ENCODE measurements at places on chromosomes 5 and 9. TPM values are rescaled to one million over a fixed set of nuclear protein-coding genes. Genes with fewer than 3 reads are reported as not detected.

- no peaks in the 10 kb centered on the region for H3K27me3 ChIP-seq
- H3K36me3 ChIP-seq: peaks cover 3% of the 10 kb centered on the region
- no peak overlapping the region for H3K4me3 ChIP-seq
- no peaks in the 10 kb centered on the region for H3K4me1 ChIP-seq
- no peak for DNase-seq
- H3K27ac ChIP-seq: no peak overlapping the region
Observed at GRCh38 chr5:80781356-80781755, 126.6 kb upstream of the DHFR start.

GRCh38 chr9:134500931-134501760 is 140.5 kb upstream of the COL5A1 start:
- H3K36me3 ChIP-seq: no peaks in the 10 kb centered on the region
- no peak overlapping the region for H3K27ac ChIP-seq
- peak; percentile 79 for DNase-seq
- H3K4me3 ChIP-seq: no peak overlapping the region

GRCh38 chr5:76517334-76517733 is 105.9 kb downstream of the F2RL2 start:
- H3K36me3 ChIP-seq: no peaks in the 10 kb centered on the region
- H3K4me3 ChIP-seq: no peak overlapping the region
- no peaks in the 10 kb centered on the region for H3K27me3 ChIP-seq

The TSSK1B gene
- total RNA-seq: not detected

- H3K36me3 ChIP-seq: no peaks in the 10 kb centered on the region
- H3K27ac ChIP-seq: no peak overlapping the region
Observed at GRCh38 chr9:32218100-32218767, 166.2 kb upstream of the ACO1 start.

GRCh38 chr9:114588210-114588609 is 641 bp downstream of the ATP6V1G1 start:
- H3K36me3 ChIP-seq: no peaks in the 10 kb centered on the region
- H3K27me3 ChIP-seq: no peaks in the 10 kb centered on the region
- peak overlapping the region; percentile 73 for H3K27ac ChIP-seq
- H3K4me1 ChIP-seq: peaks cover 2% of the 10 kb centered on the region
- peak overlapping the region; percentile 64 for H3K4me3 ChIP-seq

DNA sequence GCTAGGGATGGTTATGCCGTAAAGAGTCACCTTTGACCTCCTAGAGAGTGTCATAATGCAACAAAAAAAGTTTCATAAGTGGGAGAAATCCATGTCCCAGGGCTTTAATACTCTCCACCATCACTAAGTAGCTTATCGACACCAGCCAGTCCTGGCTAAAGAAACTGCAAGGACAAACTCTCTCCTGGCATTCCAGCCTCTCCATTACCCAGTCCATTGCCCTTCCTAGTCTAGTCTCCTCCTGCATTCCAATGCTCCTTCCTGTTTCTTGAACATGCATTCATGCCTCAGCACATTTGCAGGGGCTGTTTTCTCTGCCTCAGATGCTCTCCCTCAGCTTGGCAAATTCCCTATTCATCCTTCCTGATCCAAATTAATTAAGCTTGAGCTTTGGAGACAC is 364.1 kb downstream of the BRINP1 start:
- H3K4me1 ChIP-seq: no peaks in the 10 kb centered on the region
- H3K27ac ChIP-seq: peak overlapping the region; percentile 79

DNA sequence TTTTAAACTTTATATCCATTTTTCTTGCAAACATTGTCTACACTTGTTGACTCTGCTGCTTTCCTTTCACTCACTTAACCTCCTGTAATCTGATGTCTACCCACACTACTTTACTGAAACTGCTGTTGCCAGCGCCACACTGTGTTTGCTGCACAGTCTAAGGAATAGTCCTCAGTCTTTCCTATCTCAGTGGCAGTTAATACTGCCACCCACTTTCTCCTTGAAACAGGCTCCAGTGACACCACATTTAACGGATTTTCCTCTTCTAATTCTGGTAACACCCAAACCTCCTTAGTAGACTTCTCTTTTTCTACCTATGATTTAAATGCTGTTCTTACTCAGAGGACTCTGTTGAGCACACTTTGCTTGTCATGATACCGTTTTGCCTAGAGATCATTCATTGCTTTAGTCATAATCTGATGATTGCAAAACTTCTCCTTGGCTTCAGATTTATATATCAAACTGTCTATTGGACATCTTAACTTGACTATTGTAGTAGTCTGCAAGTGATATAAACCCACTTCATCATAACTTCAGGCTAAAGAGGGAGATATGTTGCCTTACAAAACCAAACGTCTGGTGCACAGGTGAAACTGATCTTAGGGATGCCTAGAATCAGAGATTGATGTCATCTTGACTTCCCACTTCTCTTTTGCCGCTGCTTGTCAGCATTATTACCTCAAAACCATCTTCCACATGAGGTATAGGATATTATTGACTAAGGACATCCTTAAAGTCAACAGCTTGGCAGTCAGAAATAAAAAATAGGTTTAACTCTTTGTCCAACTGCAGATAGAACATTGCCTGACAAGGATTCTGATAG is 94.1 kb downstream of the CDC42SE2 start:
- H3K4me1 ChIP-seq: no peaks in the 10 kb centered on the region
- no peak for DNase-seq
- H3K27ac ChIP-seq: no peak overlapping the region
- H3K36me3 ChIP-seq: no peaks in the 10 kb centered on the region
- H3K4me3 ChIP-seq: no peak overlapping the region

The GABRA6 gene
- not detected for total RNA-seq

The SPATA31D4 gene
- total RNA-seq: not detected

The SLC34A3 gene
- total RNA-seq: not detected

DNA sequence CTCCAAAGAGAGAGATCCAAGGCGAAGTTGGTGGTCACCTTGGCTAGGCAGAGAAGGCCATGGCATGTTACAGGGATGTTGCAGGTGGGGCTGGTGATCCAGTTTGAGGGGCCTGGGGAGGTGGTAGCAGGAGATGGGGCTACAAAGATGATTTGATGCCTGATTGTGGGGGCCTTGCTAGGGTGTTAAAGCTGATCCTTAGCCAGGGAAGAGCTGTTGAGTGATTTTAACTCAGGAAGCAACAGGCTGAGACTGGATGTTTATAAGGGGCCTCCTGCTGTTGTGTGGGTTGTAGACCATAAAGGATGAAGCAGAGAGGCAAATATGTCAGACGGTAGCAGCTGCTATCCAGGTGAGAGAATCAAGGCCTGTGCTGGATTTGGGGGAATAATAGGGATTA is 19.0 kb upstream of the SMAD5 start:
- no peak overlapping the region for H3K27ac ChIP-seq
- H3K27me3 ChIP-seq: no peaks in the 10 kb centered on the region
- H3K36me3 ChIP-seq: no peaks in the 10 kb centered on the region
- H3K4me3 ChIP-seq: no peak overlapping the region
- DNase-seq: no peak

- no peak overlapping the region for H3K4me3 ChIP-seq
- H3K4me1 ChIP-seq: no peaks in the 10 kb centered on the region
- no peaks in the 10 kb centered on the region for H3K27me3 ChIP-seq
- DNase-seq: no peak
- no peak overlapping the region for H3K27ac ChIP-seq
- H3K36me3 ChIP-seq: no peaks in the 10 kb centered on the region
Observed at GRCh38 chr9:129458155-129458661, 162.7 kb downstream of the C9orf50 start.

The IFNA21 gene
- not detected for total RNA-seq

The BHMT2 gene
- total RNA-seq: 16.3 TPM

DNA sequence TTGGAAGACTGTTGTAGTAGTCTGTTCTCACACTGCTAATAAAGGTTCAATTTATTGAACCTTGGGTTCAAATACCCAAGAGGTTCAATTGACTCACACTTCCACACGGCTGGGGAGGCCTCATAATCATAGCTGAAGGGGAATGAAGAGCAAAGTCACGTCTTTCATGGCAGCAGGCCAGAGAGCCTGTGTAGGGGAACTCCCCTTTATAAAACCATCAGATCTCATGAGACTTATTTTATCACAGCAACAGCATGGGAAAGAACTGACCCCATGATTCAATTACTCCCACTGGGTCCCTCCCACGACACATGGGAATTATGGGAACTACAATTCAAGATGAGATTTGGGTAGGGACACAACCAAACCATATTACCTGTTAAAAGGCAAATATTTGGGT is 268.2 kb downstream of the TMEM167A start:
- H3K36me3 ChIP-seq: no peaks in the 10 kb centered on the region
- no peak overlapping the region for H3K27ac ChIP-seq
- H3K27me3 ChIP-seq: no peaks in the 10 kb centered on the region
- H3K4me3 ChIP-seq: no peak overlapping the region

The GGTA1 gene
- total RNA-seq: 38.9 TPM

The CCDC112 gene
- 4.1 TPM for total RNA-seq

The MLLT3 gene
- 8.1 TPM for total RNA-seq

DNA sequence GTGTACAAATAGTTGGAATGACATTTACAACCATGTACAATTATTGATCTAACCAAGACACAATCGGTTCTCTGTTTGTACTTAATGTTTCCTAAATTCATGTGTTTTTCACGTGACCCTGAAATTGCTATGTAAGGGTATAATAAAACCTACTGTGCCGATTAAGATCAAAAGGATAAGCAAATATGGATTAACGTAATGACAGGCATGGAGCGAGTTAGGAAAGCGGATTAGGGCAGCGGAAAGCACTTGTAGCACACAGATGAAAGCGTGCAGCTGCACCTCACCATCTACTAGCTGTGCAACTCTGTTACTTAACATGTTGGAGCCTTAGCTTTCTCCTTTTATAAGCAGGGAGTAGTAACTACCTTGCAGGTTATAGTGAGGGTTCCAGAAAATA is 38.3 kb upstream of the ZFYVE16 start:
- no peaks in the 10 kb centered on the region for H3K36me3 ChIP-seq
- H3K4me3 ChIP-seq: no peak overlapping the region

The IL7R gene
- total RNA-seq: 8.6 TPM

DNA sequence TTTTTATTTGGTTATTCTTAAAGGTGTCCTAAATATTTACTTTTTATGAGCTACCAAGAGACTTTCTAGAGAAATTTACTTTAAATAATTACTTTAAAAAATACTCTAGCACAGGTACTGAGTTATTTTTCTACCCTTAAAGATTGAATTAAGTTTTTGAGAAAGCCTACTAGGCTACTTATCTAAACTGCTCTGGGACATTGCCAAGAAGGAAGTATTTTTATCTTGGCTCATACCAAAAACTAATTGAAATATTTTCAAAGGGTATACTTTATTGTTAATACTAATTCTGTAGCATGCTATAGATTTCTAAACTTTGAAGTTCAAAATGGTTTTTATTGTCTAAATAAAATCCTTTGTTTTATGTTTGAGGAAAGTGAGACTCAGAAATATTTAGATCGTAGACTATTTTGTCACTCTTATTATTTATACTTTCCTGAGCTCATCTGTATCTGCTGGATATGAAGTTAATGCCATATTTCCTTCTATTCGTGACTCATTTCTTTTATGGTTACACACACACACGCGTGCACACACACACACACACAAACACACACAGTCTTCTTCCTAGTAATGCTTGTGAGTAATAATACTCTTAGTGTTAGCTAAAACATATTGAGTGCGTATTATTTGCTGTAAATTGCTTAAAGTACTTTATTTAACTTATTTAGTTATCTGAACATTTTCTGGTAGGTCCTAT is 89.5 kb downstream of the MAN2A1 start:
- DNase-seq: no peak
- no peak overlapping the region for H3K27ac ChIP-seq
- peaks cover 3% of the 10 kb centered on the region for H3K36me3 ChIP-seq
- no peaks in the 10 kb centered on the region for H3K27me3 ChIP-seq

DNA sequence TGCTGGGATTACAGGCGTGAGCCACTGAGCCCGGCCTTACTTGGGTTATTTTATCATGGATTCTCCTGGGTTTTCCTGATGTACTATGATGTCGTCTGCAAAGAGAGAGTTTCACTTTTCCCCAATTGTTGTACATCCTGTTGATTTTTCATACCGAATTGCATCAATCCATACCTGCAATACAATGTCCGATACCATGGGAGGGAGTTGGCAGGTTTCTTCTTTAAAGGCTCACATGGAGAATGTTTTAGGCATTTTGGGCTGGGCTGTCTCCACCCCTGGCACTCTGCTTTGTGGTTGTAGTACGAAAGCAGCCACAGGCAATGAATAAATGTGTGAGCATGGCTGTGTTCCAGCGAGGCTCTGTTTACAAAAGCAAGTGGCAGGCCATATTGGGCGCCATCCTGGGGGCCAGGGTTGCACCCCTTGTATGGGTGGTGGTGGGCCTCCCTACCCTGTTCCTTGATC is 35.1 kb upstream of the EXOC3 start:
- no peaks in the 10 kb centered on the region for H3K4me1 ChIP-seq
- no peak overlapping the region for H3K4me3 ChIP-seq
- DNase-seq: no peak

- no peaks in the 10 kb centered on the region for H3K4me1 ChIP-seq
- H3K4me3 ChIP-seq: no peak overlapping the region
- H3K36me3 ChIP-seq: no peaks in the 10 kb centered on the region
- no peak overlapping the region for H3K27ac ChIP-seq
- peak; percentile 75 for DNase-seq
- H3K27me3 ChIP-seq: no peaks in the 10 kb centered on the region
Observed at GRCh38 chr9:109520475-109521132, 22.5 kb upstream of the PTPN3 start.

GRCh38 chr5:173001229-173001841 is 17.8 kb downstream of the ATP6V0E1 start:
- no peaks in the 10 kb centered on the region for H3K36me3 ChIP-seq
- no peak overlapping the region for H3K4me3 ChIP-seq
- H3K27me3 ChIP-seq: no peaks in the 10 kb centered on the region

The BHMT gene
- total RNA-seq: 0.48 TPM

GRCh38 chr5:132277971-132278853 is 16.0 kb upstream of the SLC22A4 start:
- H3K36me3 ChIP-seq: no peaks in the 10 kb centered on the region
- H3K4me3 ChIP-seq: no peak overlapping the region
- no peak for DNase-seq
- no peak overlapping the region for H3K27ac ChIP-seq
- no peaks in the 10 kb centered on the region for H3K27me3 ChIP-seq
- H3K4me1 ChIP-seq: no peaks in the 10 kb centered on the region

The SLC6A19 gene
- not detected for total RNA-seq

The CORO2A gene
- 3.7 TPM for total RNA-seq

The KIF20A gene
- total RNA-seq: 0.26 TPM

The OMD gene
- total RNA-seq: 36.4 TPM

GRCh38 chr9:117718085-117718484 is 13.9 kb downstream of the TLR4 start:
- H3K27ac ChIP-seq: no peak overlapping the region
- H3K27me3 ChIP-seq: no peaks in the 10 kb centered on the region
- DNase-seq: no peak
- H3K4me1 ChIP-seq: peaks cover 7% of the 10 kb centered on the region

DNA sequence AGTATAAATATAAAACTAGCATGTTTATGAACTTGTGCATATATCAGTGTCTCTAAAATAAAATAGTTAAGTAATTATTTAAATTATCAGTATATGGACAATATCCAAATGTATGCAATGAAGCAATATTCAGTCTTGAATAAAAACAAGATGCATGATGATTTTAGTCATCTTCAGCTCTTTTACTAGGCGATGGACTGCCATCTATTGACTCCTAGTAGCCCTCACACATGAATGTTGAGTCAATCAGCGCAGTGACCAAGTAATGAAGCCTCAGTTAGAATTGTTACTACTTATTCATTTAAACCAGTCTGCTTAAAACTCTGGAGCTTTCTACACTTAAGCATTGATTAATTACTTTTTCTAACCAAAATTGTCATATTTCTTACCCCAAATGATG is 92.9 kb upstream of the GRHPR start:
- DNase-seq: no peak
- no peaks in the 10 kb centered on the region for H3K36me3 ChIP-seq
- H3K27me3 ChIP-seq: no peaks in the 10 kb centered on the region
- no peaks in the 10 kb centered on the region for H3K4me1 ChIP-seq
- H3K4me3 ChIP-seq: no peak overlapping the region
- no peak overlapping the region for H3K27ac ChIP-seq

All from aorta (tissue), 5 donors.